ENCODE measurements at places on chromosomes 1 and 21.

GRCh38 chr1:66416295-66416694, 117.7 kb upstream of the SGIP1 start:
- no peak for DNase-seq

DNA sequence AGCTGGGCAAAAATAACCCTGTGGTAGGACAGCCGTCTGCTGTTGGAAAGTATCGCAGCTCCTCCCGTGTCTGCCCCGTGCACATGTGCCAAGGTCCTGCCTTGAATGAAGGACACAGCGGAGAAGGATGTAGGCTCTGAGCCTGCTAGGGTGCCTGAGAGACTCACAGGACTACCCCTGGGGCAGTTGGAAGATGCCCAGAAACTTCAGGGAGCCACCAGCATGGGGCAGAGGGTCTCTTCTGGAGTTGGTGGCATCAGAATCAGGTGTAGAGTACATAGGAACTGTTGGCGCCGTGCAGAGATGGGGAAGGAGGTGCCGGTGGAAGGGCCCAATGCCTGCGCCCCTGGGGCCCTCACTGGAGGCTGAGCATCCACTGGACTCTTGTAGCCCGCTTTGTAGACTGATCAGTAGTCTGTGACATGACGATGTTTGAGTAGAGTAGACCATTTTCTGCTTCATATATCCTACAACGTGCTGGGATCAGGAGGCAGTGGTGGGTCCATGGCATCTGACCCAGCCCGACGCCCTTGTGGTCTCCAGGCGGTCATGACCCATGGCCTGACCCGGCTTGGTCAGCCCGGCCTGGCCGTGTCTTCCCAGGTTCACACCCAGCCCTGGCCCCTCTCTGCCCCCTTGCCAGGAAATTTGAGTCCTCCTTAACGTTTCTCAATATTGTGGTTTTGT, 5.3 kb upstream of the C1orf174 start:
- DNase-seq: no peak

DNA sequence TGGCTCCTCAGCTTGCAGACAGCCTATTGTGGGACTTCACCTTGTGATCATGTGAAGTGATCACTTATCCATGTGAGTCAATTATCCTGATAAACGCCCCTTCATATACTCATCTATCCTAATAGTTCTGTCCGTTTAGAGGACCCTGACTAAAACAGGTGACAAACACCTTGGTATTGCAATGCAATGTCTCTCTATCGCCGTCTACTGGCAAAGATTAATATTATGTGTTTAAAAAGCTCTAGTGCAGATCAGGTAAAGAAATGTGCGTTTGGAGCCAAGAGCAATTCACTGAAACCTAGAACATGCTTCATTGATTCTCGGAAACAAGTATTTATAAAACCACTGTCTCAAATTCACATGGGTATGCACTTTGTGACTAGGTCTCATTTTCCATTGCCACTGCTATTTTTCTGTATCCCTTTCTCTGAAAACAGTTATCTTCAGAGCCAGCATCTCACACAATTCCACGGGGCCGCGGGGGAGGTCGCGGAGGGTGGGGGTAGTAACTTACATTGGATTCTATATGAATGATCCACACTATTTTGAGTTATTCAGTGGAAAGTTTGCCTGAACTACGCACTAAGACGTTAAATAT, 554.6 kb upstream of the NCAM2 start:
- DNase-seq: no peak

DNA sequence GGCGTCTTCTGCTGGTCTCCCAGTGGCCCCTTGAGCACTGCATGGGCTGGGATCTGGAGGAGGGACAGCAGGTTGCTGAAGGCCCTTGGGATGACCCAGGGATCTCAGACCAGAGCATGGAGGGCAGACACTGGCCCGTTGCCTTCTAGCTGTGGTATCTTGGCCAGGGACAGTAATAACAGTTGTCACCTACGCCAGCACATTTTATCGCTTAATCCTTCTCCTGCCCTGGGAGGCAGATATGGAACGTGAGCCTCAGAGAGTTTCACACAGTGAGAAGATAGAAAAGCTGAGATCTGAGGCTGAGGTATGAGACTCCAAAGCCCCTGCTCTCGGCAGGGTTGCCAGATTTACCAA, 40.1 kb upstream of the RD3 start:
- no peak for DNase-seq

- DNase-seq: no peak
These were observed 207.1 kb downstream of the NFIA start for GRCh38 chr1:61289232-61290098.

All from stimulated activated CD4-positive, alpha-beta T cell treated with anti-CD3 and anti-CD28 coated beads, Interleukin-2, amount 100 ng/mL, for 48 hours (primary cell).